ENCODE measurements at places on chromosomes 4 and X. TPM values are rescaled to one million over a fixed set of nuclear protein-coding genes. Genes with fewer than 3 reads are reported as not detected.

Gene DUSP9
- not detected for total RNA-seq

Gene ARAP2
- 12.0 TPM for total RNA-seq

Gene CT45A10
- total RNA-seq: not detected

Gene TMPRSS11D
- not detected for total RNA-seq

Gene AFP
- not detected for total RNA-seq

Gene UNC5C
- not detected for total RNA-seq
